ENCODE measurements at places on chromosomes 6 and 20.

- no peak for DNase-seq
Observed at GRCh38 chr20:19692100-19692499, 66.0 kb upstream of the RIN2 start.

DNA sequence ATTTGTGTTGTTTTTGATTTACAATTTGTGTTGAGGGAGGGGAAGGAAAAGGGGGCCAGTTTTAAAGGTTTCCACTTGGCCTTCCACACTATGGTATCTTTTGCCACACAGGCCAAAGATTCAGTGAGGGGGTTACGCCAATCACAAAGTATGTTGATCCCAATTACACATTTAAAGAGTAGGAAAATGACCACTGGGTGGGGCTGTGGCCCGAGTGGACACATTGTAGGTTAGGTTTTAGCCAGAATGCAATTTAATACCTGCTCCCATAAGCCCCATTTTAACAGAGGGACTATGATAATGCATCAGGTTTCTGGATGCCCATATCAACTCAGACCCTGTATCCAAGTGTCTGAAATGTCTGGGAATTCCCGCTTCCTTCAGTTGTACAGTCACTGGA is 15.6 kb downstream of the VGLL2 start:
- DNase-seq: peak; percentile 35

GRCh38 chr20:3990716-3991115 is 24.6 kb downstream of the RNF24 start:
- DNase-seq: no peak

DNA sequence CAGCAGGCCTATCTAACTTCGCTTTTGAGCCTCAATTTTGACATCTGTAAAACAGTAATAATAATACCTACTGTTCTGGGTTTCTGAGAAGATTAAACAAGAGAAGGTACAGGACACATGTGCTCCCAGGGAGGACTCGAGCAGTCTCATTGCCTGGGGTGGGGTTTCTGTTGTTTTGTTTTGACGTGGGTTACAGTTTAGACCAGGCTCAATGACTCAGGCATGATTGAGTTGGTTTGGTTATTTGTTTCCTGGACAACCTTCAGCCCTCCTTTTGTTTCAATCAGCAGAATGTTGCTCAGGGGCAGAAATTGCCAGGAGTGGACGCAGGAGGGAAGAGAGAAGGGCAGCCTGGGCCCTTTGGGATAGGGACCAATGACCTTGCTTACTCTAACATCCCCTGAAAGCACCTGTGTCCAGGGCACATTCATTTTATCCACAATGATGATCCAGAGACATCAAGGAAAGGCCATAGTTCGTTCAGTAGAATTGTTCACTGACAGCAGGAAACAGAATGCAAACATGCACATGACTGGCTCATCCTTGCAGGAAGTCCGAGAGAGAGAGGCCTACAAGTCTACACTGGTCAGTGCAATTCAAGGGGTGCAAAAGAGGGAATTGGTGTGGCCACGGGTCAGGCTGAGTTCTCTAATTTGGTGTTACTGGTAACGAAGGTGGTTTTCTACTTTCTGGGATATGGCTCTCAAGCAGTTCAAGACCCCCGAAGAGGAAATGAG is 74.5 kb upstream of the MRPS10 start:
- no peak for DNase-seq

DNA sequence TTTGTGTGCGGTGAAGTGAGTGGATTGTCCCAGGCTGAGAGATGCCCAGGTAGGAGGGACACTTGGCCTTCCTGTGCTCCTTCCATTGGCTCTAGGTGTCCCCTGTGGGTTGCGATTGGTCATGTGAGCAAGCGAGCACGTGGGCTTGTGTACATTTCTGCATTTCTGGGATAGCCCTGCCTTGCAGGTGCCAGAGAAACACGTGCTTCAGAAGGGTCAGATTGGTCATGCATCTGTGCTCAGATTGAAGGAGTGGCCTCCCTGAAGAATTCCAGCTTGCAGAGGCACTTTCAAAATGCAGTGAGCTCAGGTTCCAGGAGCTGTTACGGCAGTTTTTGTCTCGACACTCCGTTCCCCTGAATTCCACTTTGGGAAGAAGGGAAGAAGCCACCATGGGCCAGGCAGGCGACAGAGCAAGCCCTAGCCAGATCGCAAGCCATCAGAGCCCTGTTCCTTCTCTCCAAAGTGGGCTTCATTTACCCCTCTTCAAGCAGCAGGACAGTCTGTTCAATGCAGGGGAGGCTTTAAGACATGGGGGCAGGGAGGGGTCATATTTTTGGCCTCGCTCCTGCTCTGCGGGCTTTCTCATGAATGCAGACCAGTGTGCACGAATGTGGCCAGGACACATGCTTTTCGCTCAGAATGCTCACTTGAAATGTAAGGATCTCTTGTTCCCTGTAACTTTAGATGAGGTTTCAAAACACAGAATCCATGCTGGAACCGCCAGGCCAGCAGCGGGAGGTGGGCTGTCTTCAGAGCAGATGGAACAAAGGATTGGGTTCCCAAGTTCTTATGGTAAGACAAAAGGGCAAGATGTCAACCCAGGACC is 78.6 kb upstream of the AKAP12 start:
- DNase-seq: no peak

DNA sequence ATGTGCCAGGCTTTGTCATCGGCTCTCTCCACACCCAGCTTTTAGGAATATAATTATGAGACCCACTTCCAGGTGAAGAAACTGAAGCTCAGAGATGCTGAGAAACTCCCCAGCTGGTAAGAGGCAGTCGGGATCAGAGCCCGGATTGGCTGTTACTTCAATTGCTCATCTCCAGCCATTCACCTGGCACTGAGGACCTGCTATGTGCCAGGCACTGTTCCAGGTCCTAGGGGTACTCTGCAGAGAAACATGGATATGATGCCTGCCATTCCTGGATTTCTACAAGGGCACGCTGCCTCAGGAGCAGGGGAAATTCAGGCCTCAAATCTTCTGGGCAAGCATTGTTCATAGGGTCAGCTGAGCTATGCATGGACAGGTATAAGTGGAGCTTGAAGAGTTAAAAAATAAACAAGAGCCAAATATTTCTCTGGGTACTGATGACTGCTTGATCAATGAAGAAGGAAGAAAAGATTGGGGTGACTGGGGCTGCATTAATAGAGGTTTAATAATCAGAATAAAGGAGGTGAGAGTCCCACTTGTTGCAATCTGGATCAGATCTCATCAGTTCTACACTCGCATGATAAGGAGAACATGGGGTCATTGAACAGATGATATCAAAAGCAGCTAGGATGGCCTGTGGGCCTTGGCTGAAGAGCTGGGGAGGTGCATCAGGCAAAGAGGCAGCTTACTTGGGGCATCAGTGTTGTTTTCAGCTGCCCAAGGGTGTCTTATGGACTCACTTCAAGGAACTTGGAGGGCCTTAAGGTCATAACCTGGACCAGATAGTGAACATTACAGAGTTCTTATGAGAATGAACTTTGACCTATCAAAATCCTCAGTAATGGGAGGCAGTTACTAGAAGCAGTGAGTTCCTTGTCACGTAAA is 80.9 kb upstream of the TOX2 start:
- DNase-seq: no peak

GRCh38 chr20:45857882-45858216 is 435 bp downstream of the ZSWIM3 start:
- peak; percentile 70 for DNase-seq

All from HEK293T (cell line).